RWPE2 (cell line): ENCODE measurements at places on chromosomes 2 and 18.
A peak's percentile ranks its signal among the peaks of the same experiment; 100 is the strongest.

GRCh38 chr18:3450012-3450798 is at the start of gene TGIF1:
Gene TGIF1 (plus strand): TSS chr18:3450172. CDS start chr18:3450490, 318 bp downstream.
- DNase-seq = peak; percentile 84
- H3K4me3 ChIP-seq = peak within 1 kb of the TSS; percentile 92
- peak within 1 kb of the TSS; percentile 93 for H3K27ac ChIP-seq
- no peaks in the 10 kb centered on the region for H3K27me3 ChIP-seq
- peaks cover 25% of the 10 kb centered on the region for H3K36me3 ChIP-seq

DNA sequence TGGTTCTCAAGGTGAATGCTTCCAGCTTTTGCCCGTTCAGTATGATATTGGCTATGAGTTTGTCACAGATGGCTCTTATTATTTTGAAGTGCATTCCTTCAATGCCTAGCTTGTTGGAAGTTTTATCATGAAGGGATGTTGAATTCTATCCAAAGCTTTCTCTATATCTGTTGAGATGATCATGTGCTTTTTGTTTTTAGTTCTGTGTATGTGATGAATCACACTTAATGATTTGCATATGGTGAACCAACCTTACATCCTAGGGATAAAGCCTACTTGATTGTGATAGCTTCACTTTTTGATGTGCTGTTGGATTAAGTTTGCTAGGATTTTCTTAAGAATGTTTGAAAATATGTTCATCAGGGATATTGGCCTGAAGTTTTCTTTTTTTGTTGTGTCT is 112.1 kb downstream of the MBD2 start:
- H3K4me3 ChIP-seq = no peak overlapping the region
- no peaks in the 10 kb centered on the region for H3K27me3 ChIP-seq
- DNase-seq = no peak
- H3K27ac ChIP-seq = no peak overlapping the region

- H3K4me1 ChIP-seq = no peaks in the 10 kb centered on the region
- no peak for DNase-seq
- H3K4me3 ChIP-seq = no peak overlapping the region
- no peak overlapping the region for H3K27ac ChIP-seq
- H3K27me3 ChIP-seq = no peaks in the 10 kb centered on the region
- peaks cover 13% of the 10 kb centered on the region for H3K36me3 ChIP-seq
Observed at GRCh38 chr2:237980087-237980486, 13.3 kb downstream of the UBE2F start.

DNA sequence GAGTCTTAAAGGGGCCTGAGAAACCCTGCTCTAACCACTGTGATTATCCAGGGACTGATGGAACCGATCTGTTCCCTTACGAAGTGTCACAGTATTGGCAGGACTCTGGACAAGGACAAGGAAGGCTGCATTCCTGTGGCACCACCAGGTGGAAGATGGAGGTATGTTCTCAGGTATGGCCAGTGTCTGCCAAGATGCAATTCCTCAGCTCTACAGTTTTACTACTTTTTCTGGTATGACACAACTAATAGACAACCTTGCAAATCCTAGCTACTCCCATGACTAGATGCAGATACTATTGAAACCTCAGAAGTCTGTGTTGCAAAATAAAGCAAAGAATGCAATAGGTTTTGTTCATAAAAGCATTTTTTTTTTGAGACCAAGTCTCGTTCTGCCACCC is 14.6 kb downstream of the RAB31 start:
- H3K27me3 ChIP-seq = no peaks in the 10 kb centered on the region
- peaks cover 13% of the 10 kb centered on the region for H3K4me1 ChIP-seq
- no peak overlapping the region for H3K27ac ChIP-seq
- no peak for DNase-seq

GRCh38 chr2:147607379-147607778 is 237.4 kb upstream of the ACVR2A start:
- no peak overlapping the region for H3K27ac ChIP-seq
- no peak for DNase-seq
- H3K27me3 ChIP-seq = no peaks in the 10 kb centered on the region
- H3K36me3 ChIP-seq = no peaks in the 10 kb centered on the region
- no peak overlapping the region for H3K4me3 ChIP-seq

DNA sequence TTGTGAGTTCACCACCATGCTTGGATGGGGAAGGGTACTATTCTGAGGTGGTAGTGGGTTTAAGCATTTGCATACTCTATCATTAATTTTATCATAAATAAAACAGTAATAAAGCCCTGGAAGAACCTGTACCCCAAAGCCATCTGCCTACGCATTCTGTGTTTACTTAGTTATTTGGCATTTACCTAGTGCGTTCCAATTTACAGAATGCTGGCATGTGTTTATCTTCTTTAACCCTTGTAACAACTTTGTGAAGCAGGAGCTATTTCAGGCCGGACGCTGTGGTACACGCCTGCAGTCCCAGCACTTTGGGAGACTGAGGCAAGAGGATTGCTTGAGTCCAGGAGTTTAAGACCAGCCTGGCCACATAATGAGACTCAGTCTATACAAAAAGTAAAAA is 17.8 kb upstream of the ODC1 start:
- H3K36me3 ChIP-seq = no peaks in the 10 kb centered on the region
- no peaks in the 10 kb centered on the region for H3K27me3 ChIP-seq
- no peak for DNase-seq
- no peaks in the 10 kb centered on the region for H3K4me1 ChIP-seq

DNA sequence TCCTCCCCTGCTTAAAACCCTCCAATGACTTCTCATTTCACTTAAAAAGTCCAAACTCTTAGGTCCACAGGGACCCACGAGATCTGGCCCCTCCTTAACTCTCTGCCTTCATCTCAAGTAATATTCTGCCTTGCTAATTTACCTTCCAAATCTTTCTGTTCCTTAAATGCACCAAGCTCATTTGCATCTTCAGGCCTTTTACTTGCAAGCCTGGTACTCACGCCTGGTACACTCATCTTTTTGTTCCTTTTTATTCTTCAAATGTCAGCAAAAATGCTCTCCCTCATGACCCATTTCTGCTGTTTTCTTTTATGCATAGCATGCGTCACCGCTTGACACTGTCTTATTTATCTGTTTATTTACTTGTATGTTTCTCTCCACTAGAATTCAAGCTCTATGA is 2.7 kb upstream of the WIPF1 start:
- H3K4me1 ChIP-seq = peaks cover 12% of the 10 kb centered on the region
- no peak for DNase-seq
- peaks cover 3% of the 10 kb centered on the region; the same call in 1 of the 2 replicates for H3K36me3 ChIP-seq

- no peak for DNase-seq
- no peak overlapping the region for H3K27ac ChIP-seq
- H3K4me3 ChIP-seq = no peak overlapping the region
- H3K27me3 ChIP-seq = no peaks in the 10 kb centered on the region
Observed at GRCh38 chr18:58168221-58168620, 124.2 kb downstream of the NEDD4L start.

- H3K36me3 ChIP-seq = no peaks in the 10 kb centered on the region
- no peak overlapping the region for H3K27ac ChIP-seq
Observed at GRCh38 chr2:120423167-120423943, 77.4 kb downstream of the INHBB start.

GRCh38 chr2:176494949-176495353 is 225.7 kb downstream of the MTX2 start:
- H3K36me3 ChIP-seq = no peaks in the 10 kb centered on the region
- no peak for DNase-seq
- no peak overlapping the region for H3K27ac ChIP-seq

DNA sequence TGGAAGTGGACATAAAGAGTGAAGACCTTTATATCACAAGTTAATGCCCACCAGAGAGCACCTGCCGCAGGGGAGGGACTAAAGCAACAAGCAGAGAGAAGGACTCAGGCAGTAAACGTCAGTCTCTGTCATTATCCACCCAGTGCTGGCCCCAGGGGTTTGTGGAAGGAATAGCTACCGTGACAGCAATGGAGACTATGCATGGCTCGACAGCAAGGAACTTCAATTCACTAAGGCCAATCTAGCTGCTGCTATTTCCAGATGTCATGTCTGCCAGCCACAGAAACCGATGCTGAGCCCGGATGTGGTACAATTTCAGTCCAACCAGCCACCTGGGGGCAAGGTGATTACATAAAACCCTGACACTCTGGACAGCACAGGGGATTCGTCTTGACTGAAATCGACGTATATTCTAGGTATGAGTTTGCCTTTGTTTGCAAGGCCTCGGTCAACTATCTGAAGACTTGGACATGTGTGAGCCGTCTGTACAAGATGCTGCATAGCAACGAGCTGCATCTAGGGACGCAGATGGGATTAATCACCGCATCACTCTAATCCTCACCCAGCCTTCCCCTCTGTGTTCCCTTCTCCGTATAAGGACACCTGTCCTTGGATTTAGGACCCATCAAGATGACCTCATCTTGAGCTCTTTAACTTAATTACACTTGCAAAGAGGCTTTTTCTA is 154.1 kb upstream of the SH3BP4 start:
- H3K4me1 ChIP-seq = no peaks in the 10 kb centered on the region
- no peak overlapping the region for H3K4me3 ChIP-seq
- DNase-seq = no peak
- H3K27ac ChIP-seq = no peak overlapping the region
- H3K36me3 ChIP-seq = no peaks in the 10 kb centered on the region
- no peaks in the 10 kb centered on the region for H3K27me3 ChIP-seq

DNA sequence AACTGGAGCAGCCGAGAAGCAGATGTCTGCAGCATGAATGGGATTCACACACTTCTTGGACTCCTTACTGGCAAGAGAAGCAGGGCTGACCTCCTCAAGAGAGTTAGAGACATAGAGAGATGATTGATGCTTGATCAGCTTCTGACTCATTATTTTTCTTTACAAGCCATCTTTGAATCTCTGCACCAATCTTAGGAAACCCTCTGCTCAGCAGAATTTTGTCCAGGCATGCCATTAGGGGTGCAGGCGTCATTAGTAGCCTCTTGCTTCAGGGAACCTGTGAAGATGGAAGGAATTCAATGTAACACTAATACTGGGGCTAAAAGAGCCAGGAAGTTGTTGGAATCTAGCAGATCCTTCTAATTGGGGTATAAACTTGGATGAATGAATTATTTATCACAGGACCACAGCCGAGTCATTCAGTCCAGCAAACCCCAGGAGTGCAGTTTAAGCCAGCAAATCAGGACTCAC is 151.8 kb downstream of the MGAT5 start:
- H3K27me3 ChIP-seq = no peaks in the 10 kb centered on the region
- H3K4me1 ChIP-seq = peaks cover 52% of the 10 kb centered on the region
- H3K36me3 ChIP-seq = no peaks in the 10 kb centered on the region; the same call in 1 of the 2 replicates
- H3K27ac ChIP-seq = peak overlapping the region; percentile 95
- DNase-seq = no peak

- H3K27ac ChIP-seq = no peak overlapping the region
- H3K36me3 ChIP-seq = no peaks in the 10 kb centered on the region
- H3K27me3 ChIP-seq = no peaks in the 10 kb centered on the region
- no peak overlapping the region for H3K4me3 ChIP-seq
- DNase-seq = no peak
Observed at GRCh38 chr2:9770308-9771100, 72.8 kb upstream of the TAF1B start.

- no peaks in the 10 kb centered on the region for H3K36me3 ChIP-seq
- no peaks in the 10 kb centered on the region for H3K27me3 ChIP-seq
- H3K27ac ChIP-seq = no peak overlapping the region
- peak; percentile 24 for DNase-seq
- no peak overlapping the region for H3K4me3 ChIP-seq
Observed at GRCh38 chr2:217954469-217954868, 48.3 kb downstream of the TNS1 start.

DNA sequence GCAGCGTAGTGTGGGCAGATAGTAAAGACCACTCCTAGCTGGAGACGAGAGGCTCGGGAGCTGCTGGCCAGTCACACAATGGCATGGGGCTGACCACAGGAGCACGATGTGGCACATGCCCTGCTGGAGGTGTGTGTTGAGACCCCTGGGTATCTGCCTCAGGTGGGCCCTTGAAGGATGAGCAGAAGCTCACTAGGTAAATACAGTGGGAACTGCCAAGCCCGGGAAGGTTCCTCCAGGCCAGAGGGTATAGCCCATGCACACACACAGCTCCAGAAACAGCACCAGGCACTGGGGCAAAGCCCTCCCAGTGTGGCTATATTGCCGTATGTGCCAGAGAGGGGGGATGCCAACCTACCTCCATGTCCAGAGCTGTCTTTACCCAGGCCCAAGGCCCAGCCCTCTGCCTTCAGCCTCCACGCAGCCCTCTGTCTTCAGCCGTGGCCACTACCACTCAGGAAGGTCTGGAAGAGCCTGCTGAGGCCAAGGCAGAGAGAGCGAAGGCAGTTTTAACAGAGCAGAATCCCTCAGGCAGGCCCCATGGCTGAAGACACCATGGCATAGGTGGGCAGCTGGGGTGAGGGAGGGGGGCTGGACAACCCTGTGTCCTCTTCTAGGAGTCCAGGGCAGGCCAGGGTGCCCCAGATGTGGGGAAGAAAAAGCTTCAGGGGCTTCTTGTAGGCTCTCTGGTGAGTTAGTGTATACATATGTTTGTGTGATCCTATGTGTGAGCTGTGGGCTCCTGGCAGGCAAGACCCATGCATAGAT is 7.0 kb upstream of the ARID5A start:
- no peak overlapping the region for H3K4me3 ChIP-seq
- H3K36me3 ChIP-seq = no peaks in the 10 kb centered on the region
- no peak for DNase-seq
- no peak overlapping the region for H3K27ac ChIP-seq

DNA sequence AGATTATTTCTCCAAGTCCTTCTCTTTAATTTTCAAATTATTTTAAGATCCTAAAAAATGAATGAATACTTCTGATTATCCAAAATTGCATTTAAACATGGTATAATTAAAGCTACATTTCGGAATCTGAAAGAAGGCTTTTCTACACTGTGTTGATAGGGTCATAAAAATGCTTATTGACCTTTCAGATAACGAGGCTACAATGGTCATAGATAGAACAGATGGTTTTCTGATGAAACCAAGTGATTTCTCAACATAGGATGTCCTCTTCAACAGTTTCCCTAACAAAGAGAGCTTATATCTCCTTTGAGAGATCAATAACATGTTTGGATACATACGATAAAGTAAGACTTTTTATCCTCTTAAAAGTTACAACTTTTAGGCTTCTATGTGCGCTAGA is 201.1 kb downstream of the PTH2R start:
- H3K36me3 ChIP-seq = no peaks in the 10 kb centered on the region
- no peak overlapping the region for H3K27ac ChIP-seq
- H3K27me3 ChIP-seq = no peaks in the 10 kb centered on the region
- no peaks in the 10 kb centered on the region for H3K4me1 ChIP-seq

DNA sequence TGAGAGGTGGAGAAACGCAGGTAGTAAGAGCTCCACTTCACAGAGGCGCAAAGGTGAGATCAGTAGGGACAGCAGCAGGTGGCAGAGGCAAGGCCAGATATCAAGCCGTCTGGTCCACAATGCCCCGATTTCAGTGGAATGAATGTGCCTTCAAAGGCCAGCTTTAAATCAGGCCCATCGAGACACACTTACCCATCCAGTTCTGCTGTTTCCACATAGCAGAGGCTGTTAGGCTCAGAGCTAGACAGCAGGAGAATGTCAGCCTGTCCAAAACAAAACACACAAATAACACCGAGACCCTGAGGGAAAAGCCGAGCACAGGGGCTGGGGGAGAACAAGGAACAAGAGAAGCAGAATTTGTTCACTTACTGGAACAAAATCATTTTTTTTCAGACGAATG is 75.8 kb upstream of the NARS1 start:
- peaks cover 5% of the 10 kb centered on the region; the same call in 1 of the 2 replicates for H3K36me3 ChIP-seq
- H3K4me1 ChIP-seq = peaks cover 15% of the 10 kb centered on the region

DNA sequence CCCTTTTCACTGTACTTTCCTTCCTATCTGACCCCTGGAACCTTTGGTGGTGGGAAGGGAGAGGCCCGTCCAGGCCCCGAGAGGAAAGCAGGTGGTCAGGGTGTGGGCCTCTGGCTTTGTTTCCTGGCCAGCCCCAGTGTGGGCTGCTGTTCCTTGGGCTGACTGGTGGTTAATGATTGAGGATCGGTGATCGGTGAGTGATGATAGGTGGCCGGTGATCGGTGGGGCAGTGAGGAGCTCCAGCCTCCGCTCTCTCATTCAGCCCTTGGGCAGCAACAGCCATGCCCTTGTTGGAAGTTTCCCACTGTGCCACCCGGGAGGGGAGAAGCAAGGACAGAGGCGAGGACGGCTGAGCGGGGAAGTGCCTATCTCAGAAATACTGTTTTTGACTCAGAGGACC is 7.3 kb downstream of the ACKR3 start:
- no peak overlapping the region for H3K4me3 ChIP-seq
- H3K27ac ChIP-seq = no peak overlapping the region
- H3K4me1 ChIP-seq = no peaks in the 10 kb centered on the region
